Immature natural killer cell (primary cell): ENCODE measurements at places on chromosomes 4 and X. TPM values are rescaled to one million over a fixed set of nuclear protein-coding genes. Genes with fewer than 3 reads are reported as not detected.

Gene TMEM154
- polyA plus RNA-seq, result 5.0 TPM

Gene PNMA6A
- not detected for polyA plus RNA-seq

Gene EPGN
- polyA plus RNA-seq, result not detected

GRCh38 chr4:47415719-47416118, 47.8 kb downstream of the COMMD8 start:
- DNase-seq, result no peak

- DNase-seq, result no peak
Observed at GRCh38 chr4:24736066-24736465, 59.3 kb upstream of the SOD3 start.
